Stimulated activated naive CD8-positive, alpha-beta T cell treated with anti-CD3 and anti-CD28 coated beads, Interleukin-15, amount 100 ng/mL, for 72 hours (primary cell): ENCODE measurements at places on chromosomes 4 and X.

DNA sequence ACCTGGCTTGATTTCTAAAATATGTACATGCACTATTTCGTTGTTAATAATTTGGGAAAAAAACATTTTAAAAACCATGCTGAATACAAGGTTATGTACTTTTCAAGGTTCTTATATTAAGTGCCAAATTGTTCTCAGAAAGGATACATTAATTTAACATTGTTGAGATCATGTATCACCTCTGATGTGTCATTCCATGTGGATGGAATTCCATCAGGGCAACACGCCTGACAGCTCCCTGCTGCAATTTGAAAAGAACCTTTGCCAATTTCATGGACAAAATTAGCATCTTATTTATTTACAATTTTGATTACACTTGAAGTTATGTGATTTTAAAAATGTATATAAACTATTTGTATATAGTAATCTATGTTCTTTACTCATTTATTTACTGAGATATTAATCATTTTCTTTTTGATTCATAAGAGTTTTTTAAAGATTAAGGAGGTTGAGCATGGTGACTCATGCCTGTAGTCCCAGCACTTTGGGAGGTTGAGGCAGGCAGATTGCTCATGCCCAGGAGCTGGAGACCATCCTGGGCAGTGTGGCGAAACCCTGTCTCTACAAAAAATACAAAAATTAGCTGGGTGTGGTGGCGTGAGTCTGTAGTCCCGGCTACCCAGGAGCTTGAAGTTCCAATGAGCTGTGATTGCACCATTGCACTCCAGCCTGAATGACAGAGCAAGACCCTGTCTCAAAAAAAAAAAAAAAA lies 142.8 kb downstream of the ENPP6 start:
- no peak for DNase-seq

- no peak for DNase-seq
Measured at GRCh38 chr4:154329268-154329868, 162.2 kb downstream of the DCHS2 start.

DNA sequence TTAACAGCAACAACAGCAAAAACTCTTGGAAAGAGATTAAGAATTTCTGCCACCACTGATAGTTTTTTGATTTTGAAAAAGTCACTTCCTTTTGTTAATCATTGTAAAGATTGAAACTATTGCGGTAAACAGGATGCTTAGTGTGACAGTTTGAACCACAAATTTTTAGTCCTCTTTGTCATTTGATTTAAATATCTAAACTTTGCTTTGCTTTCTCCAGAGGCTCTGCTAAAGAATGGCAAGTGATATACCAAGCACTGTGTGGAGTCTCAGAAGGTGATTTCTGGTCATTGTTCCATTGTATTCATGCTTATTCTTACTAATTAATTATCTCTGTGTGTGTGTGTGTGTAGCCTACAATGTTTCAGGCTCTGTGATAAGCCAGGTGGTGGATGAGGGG lies 155.6 kb downstream of the BMPR1B start:
- DNase-seq: no peak

DNA sequence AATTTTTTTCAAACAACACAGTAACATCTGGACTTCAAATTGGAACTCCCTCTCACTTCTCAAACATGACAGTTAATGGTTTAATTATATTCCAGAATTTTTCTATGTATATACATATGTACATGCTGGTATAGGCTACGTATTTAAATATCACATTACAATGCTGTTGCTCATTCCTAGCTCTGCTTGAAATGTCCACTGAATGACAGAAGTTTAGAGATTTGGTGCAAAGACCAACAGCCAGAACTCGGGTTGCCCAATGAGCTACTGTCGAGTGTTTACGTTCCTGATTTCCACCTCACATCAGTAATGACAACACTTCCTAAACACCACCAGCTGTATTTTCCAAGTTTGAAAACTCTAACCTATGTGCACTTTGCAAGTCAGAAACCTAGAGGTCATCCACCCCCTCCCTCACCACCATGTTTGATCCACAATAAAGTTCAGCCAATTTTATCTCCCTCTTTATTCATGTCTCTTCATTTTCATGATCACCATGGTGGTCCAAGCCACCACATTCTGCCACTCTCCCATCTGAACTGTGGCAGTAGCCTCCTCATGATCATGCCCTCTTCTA lies 49.3 kb upstream of the RPL34 start:
- no peak for DNase-seq

DNA sequence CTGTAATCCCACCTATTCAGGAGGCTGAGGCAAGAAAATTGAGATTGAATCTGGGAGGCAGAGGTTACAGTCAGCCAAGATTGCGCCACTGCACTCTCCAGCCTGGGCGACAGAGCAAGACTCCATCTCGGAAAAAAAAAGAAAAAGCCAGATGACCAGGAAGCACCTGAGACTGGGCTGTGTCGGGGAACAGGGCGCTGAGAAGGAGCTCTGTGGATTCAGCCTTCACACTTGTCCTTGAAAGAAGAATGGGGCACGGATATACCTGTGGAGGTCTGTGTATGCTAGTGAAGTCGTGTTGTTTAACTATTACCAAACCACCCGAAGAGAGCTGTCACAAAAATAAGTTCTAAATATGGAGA lies 39.3 kb upstream of the TADA2B start:
- no peak for DNase-seq

- no peak for DNase-seq
Measured at GRCh38 chrX:73581002-73581628, 18.1 kb downstream of the CHIC1 start.

DNA sequence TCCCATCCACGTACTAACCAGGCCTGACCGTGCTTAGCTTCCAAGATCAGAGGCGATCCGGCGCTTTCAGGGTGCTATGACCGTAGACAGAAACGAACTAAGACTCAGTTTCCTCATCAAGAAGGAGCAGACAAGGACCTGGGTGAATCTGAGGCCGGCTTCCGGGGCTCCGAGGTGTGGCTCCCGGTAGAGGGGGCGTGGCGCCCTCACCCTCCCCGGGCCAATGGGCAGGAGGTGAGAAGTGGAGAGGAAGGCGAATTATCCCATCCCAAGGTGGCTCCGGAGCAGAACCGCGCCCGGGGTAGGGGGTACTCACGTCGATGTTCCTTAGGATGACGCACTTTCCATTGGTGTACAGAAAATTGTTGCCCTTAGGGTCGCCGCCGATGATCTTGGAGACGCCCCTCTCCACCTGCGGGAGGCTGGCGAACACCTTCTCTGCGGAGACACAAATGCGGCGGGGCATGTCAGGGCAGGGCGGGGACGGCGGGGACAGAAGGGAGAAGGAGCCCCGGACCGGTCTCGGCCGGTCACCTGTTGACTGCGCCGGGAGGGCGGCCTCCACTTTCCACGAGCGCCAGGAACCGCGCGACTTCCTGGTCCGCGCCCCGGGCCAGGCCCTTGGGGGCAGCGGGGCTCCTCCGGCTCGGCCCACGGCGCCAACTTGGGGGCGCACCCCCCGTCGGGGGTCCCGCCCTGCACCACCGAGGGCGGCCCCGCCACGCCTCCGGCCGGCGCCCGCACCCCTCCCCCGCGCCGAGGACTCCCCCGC lies 616 bp downstream of the WDR1 start:
- DNase-seq: peak; percentile 62

DNA sequence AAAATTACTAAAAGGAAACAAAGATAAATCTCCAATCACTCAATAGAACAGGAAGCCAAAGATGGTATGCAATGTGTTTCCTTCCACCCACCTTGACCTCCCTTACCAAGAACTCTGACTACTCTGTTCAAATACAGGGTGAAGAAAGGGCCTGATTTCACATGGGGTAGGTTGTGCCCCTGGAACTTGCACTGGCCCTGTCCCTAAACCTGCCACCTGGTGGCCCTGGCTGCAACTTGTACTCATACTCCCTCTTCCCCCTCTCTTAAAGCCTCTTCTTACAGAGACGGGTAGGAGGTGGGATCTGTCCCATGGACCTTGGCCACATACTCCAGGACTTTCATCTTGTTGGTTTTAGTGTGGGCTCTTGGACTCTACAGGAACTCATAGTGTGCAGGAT lies 17.3 kb upstream of the TMEM185A start:
- no peak for DNase-seq

DNA sequence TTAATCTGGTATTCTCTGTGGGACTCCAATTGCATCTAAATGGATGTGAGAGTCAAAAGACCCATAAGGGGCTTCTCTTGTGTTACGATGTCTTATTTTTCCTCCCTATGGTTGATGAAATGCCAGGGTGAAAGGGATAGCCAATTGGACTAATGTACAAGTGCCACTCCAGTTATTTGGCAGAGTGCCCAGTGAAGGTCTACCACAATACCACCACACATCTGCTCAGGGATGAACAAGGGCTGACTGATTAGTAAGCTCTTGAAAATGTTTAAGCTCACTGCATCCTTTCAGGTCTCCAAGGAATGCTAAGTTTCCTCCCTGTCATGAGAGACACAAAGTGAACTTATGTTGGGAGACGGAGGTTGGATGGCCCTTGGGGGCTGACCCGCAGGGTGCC lies 57.8 kb downstream of the HEPH start:
- no peak for DNase-seq

GRCh38 chr4:27006646-27007045 lies 146.0 kb downstream of the STIM2 start:
- DNase-seq: no peak

- DNase-seq: no peak
Measured at GRCh38 chrX:115229337-115230003, 4.4 kb downstream of the LRCH2 start.

DNA sequence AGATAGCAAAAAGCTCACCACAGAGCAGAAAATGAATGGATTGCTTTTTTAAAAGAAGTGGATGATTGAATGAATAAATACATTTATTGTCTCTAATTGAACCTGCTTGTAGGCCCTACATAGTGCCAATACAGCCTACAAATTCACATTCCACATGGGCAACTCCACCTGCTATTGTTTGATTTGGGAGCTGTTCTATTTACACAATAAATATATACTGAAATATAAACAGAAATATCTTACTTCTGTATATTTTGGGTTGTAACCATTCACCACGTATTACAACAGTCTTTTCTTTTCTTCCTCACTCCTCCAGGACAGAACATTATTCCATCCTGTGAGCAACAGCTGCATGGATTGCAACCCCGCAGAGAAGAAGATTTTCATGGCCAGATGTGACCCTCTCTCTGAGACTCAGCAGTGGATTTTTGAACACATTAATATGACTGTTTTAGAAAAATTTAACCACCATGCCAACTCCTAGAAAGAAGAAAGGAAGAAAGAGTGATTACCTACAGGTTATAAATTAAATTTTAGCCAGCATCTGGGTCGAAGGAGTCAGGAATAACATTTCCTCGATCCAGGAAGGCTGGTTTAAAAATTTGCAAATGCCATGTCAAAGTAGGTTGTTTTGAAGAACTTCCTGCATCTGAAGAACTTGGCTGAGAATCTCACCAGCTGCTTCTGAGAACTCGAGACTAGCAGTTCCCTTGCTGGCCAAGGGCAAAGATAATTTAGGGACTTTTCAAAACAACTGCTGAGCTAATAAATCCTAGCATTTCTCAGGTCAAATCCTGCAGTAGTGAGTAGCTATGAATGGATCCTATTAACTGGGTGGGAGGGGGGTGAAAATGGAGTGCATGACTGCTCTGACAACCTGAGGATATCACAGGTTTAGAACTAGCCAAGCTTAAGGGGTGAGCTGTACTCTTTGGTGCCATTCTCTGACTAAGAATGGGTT lies 128.7 kb upstream of the GALNT7 start:
- no peak for DNase-seq

GRCh38 chrX:51894697-51895336 lies 1.4 kb downstream of the MAGED1 start:
- peak; percentile 22 for DNase-seq

DNA sequence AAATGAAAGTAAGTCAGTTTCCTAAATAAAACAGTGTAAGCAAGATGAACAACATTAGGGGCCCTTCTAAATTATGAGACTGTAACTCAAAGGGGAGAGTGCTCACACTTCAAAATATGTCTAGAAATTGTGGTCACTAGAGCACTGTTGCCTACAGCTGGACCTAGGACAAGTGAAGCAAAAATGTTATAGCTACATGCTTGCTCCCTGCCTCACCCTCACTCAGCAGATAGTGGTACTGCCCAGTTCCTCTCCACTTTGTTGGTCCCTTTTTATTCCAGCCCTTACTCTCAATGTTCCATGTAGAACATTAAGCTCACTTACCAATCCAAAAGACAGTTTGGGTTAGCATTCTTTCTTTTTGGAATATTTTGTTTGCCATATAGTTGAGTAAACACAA lies 147.3 kb downstream of the GRIA3 start:
- DNase-seq: no peak

GRCh38 chrX:123525123-123525725 lies 207.6 kb downstream of the THOC2 start:
- no peak for DNase-seq

DNA sequence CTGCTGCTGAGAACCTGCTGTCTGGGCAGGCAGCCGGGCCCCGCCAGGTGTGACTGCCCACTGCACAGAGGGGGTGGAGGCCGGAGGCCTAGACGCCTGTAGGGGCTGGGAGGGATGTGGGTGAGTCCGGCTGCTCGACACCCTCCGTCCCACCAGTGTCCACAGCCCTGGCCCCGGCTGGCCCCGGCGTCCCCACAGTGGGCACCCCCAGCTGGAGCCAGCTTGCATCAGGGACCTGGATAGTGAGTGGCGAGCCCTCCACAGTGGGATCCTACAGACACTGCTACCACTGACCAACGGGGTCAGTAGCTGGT lies 34.7 kb upstream of the SPON2 start:
- no peak for DNase-seq

- DNase-seq: no peak
Measured at GRCh38 chr4:159541143-159541542, 438.3 kb downstream of the RAPGEF2 start.

GRCh38 chrX:11864171-11864570 lies 106.1 kb downstream of the MSL3 start:
- peak; percentile 8 for DNase-seq

DNA sequence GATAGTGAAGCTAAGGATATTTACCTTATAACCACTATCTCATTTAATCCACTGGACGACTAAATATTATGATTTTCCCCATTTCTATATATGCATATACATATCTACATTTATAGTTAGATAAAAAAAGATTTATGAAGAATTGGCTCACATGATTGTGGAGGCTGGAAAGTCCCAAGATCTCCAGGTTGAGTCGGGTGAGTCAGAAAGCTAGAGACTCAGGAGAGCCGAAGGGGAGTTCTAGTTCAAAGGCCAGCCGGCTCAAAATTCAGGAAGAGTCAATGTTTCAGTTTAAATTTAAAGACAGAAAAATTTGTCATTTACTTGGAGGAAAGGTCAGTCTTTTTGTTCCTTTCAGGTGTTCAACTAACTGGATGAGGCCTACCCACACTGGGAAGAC lies 158.2 kb upstream of the CPEB2 start:
- no peak for DNase-seq

DNA sequence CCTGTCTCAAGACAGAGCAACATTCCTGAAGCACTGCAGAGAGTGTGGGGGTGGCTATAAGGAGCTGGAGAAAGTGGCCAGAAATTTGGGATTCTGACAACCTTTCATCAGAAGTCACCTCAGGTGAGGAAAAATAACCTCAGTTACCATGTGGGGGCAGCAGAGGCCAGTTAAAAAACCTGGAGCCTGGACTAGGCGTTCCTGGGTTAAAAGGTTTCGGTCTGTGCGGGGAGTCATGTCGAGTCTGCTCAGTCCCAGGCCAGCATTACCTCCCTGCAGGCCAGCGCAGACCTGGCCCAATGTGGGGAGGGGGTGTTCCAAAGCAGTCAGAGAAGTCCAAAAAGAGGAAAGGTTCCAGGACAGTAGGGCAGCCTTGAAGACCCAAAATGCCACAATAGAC lies 10.9 kb upstream of the NALF2 start:
- peak; percentile 32 for DNase-seq

GRCh38 chr4:87961993-87962392 lies 13.5 kb upstream of the SPP1 start:
- DNase-seq: no peak

- DNase-seq: no peak
Measured at GRCh38 chrX:114774691-114775090, 190.8 kb downstream of the HTR2C start.
